ENCODE measurements at places on chromosomes 3 and 15.

GRCh38 chr15:65595960-65596359 is 15.0 kb downstream of the INTS14 start:
- peak; percentile 5 for DNase-seq

GRCh38 chr3:53525765-53526703 is 31.6 kb downstream of the CACNA1D start:
- no peak for DNase-seq

DNA sequence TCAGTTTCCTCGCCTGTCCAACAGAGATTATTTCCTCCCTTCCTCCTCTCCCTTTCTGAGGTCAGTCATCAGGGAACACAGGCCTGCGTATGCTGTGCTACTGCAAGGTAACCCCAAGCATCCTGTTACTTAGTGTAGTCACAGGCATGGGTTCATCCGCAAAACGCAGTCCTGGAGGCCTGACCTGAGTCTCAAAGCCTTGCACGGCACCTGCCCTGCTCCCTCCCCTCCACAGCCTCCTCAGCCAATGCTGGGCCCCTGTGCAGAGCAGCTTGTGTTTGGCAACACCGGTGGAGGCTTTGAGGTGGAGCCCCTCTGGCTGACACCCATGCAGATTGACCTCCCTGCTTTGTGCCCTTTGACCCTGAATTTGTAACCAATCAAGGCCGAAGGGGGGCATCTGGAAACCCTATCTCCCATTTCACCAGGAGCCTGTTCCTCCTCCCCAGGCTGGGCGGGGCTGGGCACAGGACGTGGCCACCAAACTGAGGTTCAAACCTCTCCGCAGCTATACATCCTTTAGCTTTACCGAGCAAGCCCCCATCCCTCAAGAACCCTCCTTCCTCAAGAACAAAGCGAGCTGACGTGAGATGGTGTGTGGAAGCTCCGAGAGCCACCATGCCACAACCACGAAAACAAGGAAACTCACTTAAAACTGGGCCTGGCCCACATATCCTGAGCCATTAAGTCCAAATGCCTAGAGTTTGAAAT is 21.5 kb downstream of the TKT start:
- DNase-seq: no peak

- DNase-seq: peak; percentile 63
Measured at GRCh38 chr3:120561251-120562045, 34.7 kb upstream of the NDUFB4 start.

- no peak for DNase-seq
Measured at GRCh38 chr15:60255390-60255789, 142.4 kb downstream of the ANXA2 start.

DNA sequence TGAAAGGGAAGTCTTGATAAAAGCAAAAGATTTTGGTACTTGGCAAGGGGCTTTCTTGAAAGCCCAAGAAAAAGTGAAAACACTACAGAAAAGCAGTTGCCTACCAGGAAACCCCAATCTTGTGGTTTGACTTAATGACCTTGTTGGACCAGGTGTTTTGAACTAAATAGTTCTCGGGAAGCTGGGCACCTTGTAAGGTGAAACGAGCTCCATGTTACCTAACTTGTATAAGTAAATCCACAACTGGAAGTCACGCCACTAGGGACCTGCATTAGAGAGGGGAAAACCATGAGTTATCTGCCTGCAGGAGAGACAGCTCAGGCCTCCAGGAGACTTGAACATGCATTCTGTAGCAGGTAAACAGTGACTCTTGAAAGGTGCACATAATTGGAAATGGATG is 88.2 kb downstream of the GMPS start:
- no peak for DNase-seq

DNA sequence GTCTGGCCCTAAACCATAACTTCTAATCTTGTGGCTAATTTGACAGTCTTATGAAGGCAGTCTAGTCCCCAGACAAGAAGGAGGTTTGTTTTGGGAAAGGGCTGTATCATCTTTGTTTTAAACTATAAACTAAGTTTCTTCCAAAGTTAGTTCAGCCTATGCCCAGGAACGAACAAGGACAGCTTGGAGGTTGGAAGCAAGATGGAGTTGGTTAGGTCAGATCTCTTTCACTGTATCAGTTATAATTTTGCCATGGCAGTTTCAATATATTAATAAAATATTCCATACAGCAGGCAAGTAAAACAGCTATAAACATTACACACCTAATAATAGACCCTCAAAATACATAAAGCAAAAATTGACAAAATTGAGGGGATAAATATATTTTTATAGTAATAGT is 13.1 kb upstream of the ZNF662 start:
- no peak for DNase-seq

GRCh38 chr3:170731281-170731680 is 138.7 kb downstream of the RPL22L1 start:
- DNase-seq: no peak

DNA sequence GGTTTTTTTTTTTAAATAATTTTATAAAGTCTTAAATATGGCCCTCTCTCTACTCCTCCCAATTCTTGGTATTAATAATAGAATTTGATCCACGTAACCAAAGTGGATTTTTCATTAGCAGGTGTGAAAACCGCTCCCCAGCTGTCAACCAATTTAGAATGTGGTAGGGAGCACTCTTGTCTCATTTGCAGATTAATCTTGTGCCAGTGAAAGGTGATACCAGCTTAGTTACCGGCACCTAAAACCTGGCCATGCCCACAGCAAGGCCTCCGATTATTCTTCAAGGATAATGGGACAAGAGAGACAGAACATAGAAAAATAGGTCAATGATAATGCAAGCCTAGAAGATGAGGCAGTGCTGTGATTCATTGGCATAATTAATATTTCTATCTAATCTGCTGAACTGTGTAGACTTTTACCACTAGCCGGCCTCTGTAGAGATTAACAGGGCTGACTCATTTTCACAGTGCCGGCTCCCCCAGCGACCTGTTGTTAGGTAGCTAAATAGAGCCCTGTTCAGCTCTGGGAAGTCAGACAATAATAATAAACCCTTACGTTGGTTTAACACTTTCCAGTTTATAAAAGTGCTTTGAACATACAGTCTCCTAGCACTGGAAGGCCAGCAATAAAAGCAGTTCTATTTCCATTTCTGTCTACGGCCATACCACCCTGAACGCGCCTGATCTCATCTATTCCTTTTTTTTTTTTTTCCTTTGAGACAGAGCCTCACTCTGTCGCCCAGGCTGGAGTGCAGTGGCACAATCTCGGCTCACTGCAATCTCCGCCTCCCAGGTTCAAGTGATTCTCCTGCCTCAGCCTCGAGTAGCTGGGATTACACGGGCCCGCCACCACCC is 102.9 kb downstream of the SHQ1 start:
- DNase-seq: no peak

GRCh38 chr15:100438570-100438969 is 90.2 kb downstream of the CERS3 start:
- DNase-seq: peak; percentile 17

DNA sequence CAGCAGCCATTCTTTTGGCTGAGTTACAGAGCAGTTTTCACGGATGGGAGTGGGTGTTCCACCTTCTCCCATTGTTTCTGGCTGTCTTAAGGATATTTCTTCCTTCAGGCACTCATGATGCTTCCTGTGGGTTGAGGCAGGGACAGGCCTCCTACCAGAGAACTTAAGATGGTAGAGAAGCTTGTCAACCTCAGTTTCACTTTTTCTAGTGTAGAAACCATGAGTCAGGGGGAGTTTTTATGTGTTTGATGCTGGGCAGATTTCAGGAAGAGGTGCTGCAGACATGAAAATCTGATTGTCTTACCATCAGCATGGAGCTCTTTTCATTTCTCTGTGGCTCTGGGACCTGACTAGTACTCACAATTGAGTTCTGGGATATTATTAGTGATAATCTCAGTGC is 48.7 kb upstream of the VEPH1 start:
- DNase-seq: no peak

DNA sequence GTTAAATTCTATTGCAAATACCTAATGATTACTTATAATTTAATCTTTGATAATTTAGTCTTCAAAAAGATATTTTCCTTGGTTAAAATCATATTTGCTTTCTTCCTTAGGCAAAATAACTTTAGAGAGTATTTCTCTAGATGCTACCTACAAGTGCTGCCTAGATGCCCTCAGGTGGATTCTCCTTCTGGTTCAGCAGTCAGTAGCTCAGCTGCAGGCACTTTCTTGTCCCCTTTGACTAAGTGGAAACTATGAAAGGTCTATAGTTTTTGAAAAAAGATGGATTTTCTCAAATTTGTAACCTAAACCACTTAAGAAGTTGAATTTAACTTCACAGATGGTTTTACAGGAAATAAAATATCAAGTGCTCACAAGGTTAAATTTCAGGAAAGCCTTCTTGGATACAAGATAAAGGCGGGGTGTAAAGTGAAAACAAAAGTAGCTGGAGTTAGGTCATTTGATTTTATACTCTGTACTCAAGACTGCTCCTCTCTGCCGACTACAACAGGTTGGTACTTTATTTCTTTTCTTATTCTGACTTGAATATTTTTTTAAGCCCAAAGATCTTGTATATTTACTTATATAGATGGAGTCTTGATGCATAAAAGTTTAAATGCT is at the start of gene ACKR4:
TSS of gene ACKR4 (plus strand) at position 455 of the 618 bp plus-strand sequence. CDS start 3,128 bp downstream, outside the sequence.
- DNase-seq: no peak

DNA sequence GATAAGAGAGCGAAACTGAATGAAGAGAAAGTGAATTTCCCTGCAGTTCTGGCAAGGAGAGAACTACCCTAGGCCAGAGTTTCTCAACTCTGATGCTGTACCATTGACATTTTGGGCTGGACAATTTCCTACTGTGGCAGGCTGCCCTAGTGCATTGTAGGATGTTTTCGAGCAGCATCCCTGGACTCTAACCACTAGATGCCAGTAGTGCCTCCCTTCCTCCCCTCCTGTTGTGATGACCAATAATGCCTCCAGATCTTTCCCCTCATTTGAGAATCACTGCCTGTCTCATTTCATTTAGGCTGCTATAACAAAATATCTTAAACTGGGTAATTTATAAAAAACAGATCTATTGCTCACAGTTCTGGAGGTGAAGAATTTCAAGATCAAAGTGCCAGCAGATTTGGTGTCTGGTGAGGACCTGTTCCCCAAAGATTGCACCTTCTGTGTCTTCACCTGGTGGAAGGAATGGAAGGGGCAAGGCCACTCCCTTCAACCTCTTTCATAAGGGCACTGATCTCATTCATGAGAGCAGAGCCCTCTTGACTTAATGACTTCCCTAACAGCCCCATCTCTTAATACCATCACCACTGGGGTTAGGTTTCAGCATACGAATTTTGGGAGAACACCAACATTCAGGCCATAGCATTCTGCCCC is 188.9 kb upstream of the MEIS2 start:
- no peak for DNase-seq
